ENCODE measurements at places on chromosomes 13 and 19.

DNA sequence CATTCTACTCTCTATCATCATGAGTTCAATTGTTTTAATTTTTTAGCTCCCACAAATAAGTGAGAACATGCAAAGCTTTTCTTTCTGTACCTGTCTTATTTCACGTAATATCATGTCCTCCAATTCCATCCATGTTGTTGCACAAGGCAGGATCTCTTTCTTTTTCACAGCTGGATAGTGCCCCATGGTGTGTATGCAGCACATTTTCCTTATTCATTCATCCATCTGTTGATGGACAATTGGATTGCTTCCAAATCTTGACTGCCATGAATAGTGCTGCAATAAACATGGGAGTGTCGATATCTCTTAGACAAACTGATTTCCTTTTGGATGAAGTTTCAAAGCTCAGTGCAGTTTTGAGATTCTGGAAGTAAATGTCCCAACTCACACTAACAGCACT lies 326.9 kb downstream of the FGF9 start:
- DNase-seq, result no peak

GRCh38 chr13:94033830-94034642 lies 445.4 kb downstream of the DCT start:
- no peak for DNase-seq

DNA sequence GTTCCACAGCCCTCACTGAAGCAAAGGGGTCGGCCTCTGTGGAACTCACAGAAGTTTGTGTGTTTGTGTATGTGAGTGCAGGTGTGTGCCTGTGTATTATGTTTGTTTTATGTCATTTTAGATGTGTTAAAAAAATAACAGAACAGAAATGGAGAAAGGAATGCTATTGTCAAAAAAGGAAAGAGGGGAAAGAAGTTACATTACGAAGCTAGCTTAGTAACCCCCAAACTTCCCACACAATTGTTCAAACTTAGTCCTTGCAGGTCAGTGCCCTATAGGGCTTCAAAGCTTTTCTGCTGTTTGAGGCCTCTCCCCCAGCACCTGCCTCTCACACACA lies 1505.6 kb upstream of the SLC10A2 start:
- no peak for DNase-seq

DNA sequence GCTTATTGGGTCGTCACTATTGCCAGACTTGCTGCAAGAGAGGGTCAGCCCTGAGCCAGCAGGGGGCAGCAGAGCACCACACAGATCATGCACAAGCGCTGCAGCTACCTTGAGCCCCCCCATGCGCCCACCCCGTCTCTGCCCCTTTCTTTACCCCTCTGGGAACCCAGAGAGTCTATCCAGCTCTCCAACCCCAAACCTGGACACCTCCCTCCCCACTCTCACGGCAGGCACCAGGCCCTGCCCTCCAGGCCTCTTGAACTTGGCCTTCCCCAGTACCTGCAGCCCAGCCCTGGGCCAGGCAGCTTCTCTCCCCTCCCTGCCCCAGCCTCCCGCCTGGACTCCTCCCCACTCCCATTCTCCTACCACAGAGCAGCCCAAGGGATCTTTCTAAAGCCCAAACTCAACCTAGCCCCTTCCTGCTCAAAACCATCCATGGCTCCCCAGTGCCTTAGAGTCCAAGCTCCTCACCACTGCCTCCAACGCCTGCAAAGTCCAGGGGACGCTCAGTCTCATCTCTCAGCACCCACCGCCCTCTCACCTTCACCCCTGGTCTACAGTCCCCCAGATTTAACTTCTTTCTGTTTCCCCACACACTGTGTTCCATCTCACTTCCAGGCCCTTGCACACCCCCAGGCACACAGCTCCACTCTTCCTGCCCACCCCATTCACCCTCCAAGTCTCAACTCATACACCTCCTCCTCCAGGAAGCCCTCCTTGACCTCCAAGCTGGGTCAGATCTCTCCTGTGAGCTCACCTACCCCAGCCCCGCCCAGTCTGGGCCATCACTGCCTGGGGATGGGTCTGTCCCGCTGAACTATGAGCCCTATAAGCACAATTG lies 9.4 kb upstream of the CEACAM16 start:
- DNase-seq, result peak; percentile 87

- DNase-seq, result no peak
Measured at GRCh38 chr13:46207828-46208227, 3.9 kb upstream of the LRRC63 start.

GRCh38 chr13:77752512-77753069 lies 55.1 kb downstream of the SLAIN1 start:
- DNase-seq, result no peak

DNA sequence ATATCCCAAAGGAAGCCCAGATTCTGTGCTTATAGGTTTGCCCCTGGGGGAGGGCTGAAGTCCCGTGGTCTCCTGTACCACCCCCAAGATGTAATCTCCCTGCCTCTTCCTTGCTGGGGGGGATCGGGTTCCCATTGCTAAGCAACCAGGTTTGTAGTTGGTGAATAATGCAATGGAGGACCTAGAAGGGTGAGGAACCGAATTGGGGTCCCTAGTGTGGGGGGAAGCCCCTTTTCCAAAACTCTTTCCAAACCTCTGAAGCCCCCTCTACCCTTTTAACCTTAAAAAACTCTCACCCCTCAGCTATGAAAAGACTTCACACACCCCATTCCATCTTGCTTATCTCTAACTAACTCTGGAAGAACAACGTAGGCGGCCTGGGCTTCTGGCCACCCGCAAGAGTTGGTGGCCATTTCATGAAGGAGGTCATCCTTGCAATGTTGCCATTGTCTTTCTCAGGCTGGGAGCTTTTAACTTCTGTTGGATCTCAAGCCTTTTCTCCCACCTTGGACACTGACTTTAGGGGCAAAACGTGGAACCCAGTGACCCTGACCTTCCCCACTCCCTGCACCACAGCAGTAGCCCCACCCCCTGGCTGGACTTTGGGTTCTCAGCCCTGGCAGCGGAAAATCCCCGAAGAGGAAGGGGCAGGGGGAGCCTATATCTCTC lies 661 bp downstream of the PALM3 start:
- DNase-seq, result no peak

DNA sequence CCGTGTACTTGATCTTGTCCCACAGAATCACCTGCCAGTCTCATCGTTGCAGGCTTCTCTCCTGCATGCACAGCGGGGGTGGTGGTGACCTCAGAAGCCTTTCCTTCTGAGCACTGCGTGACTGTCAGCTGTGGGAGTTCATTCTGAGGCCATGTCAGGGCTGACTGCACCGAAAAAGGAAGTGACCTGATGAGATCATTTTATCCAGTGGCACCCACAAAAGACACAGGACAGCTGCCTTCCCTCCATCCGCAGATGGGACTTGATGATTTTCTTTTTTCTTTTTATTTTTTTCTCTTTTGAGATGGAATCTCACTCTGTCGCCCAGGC lies 89.7 kb downstream of the RAB20 start:
- peak; percentile 69 for DNase-seq

- no peak for DNase-seq
Measured at GRCh38 chr19:11382898-11383705, 1.0 kb downstream of the EPOR start.

- DNase-seq, result no peak
Measured at GRCh38 chr13:59863621-59864020, 300.1 kb downstream of the DIAPH3 start.

GRCh38 chr19:52646571-52647217 lies 8.5 kb upstream of the ZNF83 start:
- DNase-seq, result no peak

DNA sequence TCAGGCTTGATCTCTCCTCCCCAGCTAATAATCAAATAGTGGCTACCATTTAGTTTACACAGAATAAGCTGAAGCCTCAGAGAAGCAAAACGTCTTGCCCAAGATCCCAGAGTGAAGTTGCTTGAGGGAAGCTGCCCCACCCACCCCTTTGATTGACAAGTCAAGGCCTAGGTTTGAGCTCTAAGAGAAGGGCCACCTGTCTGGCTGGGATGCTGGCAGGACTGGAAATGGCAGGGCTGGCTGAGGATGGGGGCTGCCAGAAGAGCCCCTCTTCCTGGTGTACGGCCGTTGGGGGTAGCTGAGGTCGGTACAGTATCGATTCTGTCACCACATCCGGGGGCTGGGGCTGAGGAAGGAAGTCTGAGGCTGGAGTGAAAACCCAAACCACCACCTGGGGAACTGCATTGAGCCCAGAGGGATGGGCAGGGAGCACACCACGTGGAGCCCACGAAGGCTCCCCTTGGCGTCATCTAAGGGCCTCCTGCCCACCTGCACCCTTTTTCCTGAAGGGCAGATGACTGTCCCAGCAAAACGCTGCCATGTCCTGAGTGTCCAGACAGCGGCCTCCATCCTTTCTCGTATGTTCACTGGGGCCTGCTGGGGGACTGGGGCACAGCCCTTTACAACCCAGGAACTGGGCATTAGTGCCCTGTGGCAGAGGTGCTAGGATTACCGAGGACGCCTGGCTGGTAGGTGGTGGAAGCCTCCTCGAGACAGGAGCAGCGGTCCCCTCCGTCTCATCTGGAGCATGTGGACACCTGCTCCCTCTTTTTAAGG lies 1.4 kb upstream of the PRKD2 start:
- no peak for DNase-seq

- no peak for DNase-seq
Measured at GRCh38 chr13:91245288-91245687, 102.2 kb upstream of the MIR17HG start.

GRCh38 chr19:50051964-50052363 lies 26.2 kb downstream of the ZNF473 start:
- DNase-seq, result no peak

- no peak for DNase-seq
Measured at GRCh38 chr13:75251188-75251587, 230.8 kb downstream of the TBC1D4 start.

DNA sequence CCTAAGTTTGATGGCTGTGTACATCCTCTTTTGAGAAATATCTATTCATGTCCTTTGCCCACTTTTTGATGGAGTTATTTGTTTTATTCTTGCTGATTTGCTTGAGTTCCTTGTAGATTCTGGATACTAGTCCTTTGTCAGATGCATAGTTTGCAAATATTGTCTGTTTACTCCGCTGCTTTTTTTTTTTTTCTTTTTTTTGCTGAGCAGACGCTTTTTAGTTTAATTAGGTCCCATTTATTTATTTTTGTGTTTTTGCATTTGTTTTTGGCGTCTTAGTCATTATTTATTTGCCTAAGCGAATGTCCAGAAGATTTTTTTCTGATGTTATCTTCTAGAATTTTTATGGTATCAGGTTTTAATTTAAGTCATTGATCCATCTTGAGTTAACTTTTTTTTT lies 114.9 kb downstream of the GPC6 start:
- no peak for DNase-seq

GRCh38 chr19:45059258-45059965 lies 16.9 kb downstream of the ZNF296 start:
- peak; percentile 62 for DNase-seq

DNA sequence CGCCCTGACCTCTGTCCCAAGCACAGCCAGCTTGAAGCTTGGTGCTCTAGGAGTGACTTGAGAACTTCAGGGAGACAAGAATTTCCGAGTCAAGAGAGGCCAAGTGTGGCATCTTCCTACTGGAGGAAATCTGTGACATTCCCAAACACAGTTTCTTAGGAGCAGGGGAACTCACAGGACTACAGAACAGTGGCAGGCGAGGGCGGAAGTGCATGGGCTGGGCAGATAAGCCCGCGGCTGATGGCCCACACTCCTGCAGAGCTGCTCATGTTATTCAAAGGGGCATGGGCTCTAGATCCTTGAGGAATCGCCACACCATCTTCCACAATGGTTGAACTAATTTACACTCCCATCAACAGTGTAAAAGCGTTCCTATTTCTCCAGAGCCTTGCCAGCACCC lies 168.8 kb downstream of the KATNAL1 start:
- no peak for DNase-seq

DNA sequence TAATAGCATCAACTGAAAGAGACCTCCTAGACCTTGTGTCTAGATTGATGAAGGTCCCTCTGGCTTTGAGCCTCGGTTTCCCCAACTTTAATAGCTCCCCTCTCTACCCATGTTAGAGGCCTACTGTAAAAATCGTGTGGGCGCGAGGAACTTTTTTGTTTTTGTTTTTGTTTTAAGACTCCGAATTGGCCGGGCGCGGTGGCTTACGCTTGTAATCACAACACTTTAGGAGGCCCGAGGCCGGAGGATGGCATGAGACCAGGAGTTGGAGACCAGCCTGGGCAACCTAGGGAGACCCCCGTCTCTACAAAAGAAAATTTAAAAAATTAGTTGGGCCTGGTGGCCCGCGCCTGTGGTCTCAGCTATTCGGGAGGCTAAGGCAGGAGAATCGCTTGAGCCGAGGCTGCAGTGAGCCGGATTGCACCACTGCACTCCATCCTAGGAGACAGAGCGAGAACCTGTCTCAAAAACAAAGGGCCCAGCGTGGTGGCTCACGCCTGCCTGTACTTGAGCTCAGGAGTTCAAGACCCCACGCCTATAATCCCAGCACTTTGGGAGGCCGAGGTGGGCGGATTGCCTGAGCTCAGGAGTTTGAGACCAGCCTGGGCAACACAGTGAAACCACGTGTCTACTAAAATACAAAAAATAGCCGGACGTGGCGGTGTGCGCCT lies 858 bp upstream of the PPP6R1 start:
- no peak for DNase-seq

DNA sequence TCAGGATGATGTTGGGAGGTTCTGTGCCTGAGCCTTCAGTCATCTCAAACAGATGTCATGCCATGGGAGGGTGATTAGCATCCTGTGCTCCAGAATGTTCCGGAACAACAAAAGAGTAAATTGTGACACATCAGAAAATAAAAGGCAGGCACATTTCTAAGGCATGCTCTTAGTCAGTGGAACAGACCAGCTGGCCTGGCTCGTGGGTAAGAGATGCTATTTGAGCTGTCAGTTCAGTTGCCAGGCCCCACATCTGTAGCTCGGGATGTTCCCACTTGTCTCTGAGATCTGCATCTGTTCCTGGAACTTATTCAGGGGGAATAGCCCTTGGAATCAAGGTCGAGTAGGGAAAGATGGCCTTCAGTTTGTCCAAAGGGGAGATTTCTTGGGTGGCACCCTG lies 26.0 kb downstream of the OLFM4 start:
- no peak for DNase-seq

DNA sequence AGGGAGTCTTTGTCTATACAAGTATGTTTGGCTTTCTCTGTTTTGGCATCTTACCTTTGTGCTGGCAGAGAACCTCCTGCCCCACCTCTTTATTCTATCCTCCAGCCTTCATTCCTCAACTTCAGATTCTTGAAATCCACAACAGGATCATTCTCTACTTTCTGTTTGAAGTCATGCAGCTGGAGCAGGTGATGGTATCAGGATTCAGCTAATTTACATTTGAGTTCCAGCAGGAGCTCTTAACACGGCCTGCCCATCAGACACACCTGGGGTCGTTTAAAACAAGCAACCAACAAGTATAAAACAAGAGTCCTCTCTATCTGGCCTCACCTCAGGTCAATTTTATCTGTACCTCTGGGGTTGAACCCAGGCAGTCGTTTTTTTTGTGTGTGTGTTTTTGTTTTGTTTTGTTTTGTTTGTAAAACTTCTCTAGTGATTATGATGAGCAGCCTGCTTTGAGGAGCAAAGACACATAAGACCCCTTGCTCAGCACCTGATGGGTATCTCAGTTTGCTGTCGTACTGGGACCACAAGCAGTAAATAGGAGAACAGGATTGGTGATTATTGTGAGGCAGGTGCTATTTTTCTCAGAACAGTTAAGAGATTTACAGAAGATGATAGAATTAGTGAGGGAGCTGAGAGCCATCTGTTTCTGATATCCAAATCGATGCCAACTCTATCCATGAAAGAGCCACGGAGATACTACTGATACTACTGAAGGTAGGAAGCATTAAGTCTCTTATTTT lies 78.4 kb downstream of the GPC6 start:
- no peak for DNase-seq

- DNase-seq, result peak; percentile 90
Measured at GRCh38 chr19:46975925-46976782, 43.5 kb upstream of the NPAS1 start.

- no peak for DNase-seq
Measured at GRCh38 chr13:23399347-23399746, 34.2 kb downstream of the SACS start.

Data from SJSA1 (cell line).